ENCODE measurements at places on chromosomes 7 and 10.

- DNase-seq = no peak
These were observed 58.7 kb downstream of the PTEN start for GRCh38 chr10:87921931-87922688.

- DNase-seq = no peak
These were observed at the start of gene CARD11 for GRCh38 chr7:3043544-3044371. TSS of gene CARD11 (minus strand) at chr7:3043867. CDS start at chr7:2958506, 85,361 bp downstream.

- no peak for DNase-seq
These were observed 71.7 kb downstream of the HIF1AN start for GRCh38 chr10:100607439-100607838.

- DNase-seq = peak; percentile 45
These were observed 270.5 kb upstream of the MKLN1 start for GRCh38 chr7:131057015-131057793.

DNA sequence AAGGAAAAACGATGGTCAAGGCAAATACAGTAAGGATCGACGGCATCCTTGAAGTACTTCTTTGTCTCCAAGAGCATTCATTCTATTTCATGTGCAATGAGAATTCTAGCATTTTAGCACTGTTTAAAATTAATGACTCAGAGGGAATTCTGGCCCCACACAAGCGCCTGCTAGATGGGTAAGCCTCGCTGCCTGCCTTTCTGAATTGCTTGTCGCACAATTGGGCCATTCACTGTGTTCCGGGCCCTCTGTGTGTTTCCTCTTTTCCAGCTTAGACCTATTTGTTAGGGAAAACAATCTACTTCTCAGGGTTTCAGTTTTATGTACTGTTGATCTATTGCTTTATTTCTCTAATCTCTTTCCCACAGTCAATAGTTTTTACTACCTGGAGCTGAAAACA, 204.7 kb upstream of the ZNF32 start:
- DNase-seq = no peak

DNA sequence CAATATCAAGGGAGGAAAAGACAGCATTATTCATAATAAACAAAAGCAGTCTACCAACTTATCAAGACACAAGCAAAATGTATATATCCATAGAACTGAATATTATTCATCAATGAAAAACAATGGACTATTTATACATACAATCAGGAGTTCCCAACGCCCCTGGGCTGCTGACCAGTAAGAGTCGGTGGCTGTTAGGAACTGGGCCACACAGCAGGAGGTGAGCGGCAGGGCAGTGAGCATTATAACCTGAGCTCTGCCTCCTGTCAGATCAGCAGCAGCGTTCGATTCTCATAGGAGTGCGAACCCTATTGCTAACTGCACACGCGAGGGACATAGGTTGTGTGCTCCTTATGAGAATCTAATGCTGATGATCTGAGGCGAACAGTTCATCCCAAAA, 71.7 kb upstream of the GPR22 start:
- DNase-seq = no peak

DNA sequence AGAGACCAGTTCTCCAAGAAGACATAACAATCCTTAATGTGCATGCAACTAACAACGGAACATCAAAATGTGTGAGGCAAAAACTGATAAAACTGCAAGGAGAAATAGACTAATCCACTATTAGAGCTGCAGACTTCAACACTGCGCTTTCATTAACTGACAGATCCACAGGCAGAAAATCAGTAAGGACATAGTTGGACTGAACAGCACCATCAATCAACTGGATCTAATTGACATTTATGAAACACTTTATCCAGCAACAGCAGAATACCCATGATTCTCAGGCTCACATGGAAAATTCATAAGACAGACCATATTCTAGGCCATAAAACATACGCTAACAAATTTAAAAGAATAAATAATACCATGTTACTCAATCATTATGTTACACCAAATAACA, 21.6 kb upstream of the ATP6V0A4 start:
- no peak for DNase-seq

DNA sequence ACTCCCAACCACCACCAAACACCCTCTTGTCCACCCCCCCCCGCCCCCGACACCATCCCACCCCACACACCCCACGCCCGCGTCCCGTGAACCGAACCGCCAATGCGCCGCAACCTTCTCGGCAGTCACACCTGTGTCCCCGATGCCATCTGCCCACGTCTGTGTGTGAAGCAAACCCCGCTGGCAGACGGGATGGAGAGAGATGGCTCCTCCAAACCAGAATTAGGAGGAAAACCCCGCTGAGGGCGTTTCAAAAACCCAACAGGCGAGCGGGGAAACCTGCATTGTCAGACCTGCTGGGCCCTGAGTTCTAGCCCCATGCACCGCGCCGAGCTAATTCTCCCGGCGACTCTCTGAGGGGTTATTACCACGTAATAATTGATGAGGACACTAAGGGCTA, 28.6 kb upstream of the KCNK18 start:
- no peak for DNase-seq

- no peak for DNase-seq
These were observed 138.2 kb downstream of the C10orf105 start for GRCh38 chr10:71581376-71581775.

All from bronchial epithelial cell (primary cell).